ENCODE measurements at places on chromosomes 11 and 22.

DNA sequence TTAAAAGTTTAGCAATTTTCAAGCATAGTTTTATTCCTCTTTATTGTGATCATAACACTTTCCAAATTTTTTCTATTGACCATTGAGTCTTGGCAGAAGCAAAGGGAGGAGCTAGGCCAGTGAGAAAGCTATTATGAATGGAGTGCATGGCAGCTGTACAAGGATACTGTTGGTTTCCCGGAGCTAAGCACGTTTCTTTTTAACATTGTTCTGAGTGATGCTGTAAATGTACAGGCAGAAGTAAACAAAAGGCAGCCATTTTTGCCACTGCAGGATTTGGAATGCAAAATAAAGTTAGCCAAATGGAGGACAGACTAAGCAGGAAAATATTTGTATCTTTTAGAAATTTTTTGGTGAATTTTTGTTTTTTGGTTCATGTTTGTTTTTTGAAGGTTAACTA lies 16.2 kb downstream of the CBL start:
- DNase-seq = no peak

DNA sequence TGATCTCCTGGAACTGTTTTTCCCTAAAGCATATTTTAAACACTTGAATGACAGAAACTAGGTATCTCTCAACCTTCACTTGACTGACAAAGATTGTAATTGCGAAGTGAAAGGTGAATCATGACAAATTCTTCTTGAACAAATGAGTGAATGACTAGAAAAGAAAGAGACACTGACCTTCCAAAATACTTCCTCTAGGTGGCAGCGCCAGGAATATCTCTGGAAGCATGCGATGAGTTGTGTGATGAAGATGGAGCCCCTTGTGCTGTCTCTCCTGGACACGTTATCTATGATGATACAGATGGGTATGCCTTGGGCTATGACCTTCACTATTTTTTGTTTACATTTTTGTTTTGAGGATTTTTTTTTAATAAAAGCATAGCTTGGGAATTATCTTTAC lies 7.0 kb upstream of the CASP12 start:
- DNase-seq = no peak

DNA sequence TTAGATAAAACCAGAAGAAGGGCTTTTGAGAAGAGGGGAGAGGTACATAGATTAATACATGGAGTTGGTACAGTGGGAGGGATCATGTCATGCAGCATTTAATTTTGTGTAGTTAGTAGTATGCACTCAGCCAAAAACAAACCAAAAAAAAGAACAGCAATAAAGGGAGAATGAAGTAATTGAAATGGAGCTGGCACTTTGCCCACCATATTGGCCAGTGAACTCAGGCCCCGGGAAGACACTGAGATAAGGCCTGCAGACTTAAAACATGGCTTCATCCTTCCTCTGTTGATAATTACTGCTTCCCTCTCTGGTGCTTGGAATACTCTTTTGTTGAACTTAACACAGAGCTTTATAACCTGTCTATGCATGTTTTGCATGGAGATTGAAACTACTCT lies 3.1 kb downstream of the PANX1 start:
- no peak for DNase-seq

DNA sequence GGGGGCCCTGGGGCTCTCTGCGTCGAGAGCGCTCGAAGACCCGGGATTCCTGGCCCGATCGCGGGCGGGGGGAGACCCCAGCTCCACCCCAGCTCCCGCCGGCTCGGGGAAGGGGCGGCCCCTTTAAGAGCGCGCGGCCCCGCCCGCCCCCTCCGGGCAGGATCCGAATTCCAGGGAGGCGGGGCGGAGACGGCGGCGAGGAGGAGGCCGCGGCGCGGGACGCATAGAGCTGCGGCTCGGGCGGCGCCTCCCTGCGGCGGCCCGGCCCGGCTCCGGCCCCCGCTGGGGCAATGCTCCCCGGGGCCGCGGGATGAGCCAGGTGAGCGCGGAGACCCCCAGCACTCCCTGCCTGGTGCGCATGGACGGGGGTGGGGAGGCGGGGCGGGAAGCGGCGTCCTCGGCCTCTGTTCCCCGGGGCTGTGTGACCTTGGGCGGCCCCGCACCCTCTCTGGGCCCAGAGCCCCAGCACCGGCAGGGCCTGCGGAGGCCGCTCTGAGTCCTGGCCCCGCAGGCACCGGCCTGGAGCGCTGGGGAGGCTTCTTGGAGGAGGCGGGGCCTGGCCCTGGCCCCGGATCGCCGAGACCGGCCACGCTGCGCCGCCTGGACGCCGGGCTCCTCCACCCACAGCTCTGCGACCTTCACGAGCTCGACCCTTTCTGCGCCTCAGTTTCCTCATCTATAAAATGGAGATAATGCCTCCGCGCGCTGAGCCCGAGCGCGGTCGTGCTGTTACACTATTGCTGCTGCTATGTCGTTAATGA lies 565 bp downstream of the GAS2L1 start:
- no peak for DNase-seq

DNA sequence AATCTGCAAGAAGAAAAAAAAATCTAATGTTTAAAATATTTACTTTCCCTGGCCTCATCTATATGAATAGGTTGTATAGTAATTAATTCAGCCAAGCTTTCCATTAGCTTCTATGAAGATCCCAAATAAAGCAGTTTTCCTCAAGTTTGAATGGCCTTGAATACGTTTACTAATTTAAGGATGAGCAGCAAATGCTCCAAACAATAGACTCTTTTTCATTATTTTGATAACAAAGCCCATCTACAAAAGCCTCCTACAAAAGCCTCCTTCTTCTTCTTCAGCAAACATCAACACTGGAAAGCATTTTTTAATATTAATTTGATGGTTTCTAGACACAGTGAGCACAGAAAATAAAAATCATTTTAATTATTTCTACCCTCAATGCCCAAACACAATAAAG lies 1130.3 kb upstream of the CNTN5 start:
- DNase-seq = no peak

DNA sequence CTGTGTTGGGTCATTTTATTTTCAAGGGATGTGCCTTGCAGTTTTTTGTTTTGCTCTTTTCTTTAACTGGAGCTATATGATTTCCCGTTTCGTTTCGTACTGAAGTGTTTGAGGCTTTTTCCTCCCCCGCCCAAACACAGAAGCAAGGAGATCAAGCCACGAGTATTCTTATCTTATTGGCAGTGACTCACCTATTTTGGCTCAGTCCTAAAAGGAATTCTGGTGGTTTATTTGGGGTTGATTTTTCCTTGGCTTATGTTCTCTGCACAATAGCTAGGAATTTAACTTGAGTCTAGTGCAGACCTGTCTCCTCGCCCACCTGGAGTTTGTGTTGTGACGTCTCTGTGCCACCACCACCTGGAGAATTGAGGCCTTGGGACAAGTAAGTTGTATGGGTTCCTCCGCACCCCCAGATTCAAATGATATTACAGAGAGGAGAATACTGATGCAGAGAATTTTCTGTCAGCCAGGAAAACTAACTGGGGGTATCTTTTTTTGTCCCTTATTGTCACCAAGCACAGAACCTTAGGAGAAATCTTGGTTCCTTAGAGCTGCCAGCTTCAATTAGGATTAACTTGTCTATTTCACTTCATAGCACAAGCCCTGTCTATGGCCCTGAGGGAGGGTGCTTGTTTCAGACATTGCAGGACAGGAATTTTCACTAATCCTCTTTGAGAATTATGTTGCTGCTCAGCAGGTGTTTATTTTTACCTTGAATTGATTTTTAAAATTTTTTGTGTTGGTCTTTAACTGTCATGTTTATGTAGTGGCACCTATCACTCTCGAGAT lies 90.4 kb upstream of the BIRC3 start:
- no peak for DNase-seq

- DNase-seq = no peak
Measured at GRCh38 chr11:4202749-4203148, 108.2 kb downstream of the RRM1 start.

DNA sequence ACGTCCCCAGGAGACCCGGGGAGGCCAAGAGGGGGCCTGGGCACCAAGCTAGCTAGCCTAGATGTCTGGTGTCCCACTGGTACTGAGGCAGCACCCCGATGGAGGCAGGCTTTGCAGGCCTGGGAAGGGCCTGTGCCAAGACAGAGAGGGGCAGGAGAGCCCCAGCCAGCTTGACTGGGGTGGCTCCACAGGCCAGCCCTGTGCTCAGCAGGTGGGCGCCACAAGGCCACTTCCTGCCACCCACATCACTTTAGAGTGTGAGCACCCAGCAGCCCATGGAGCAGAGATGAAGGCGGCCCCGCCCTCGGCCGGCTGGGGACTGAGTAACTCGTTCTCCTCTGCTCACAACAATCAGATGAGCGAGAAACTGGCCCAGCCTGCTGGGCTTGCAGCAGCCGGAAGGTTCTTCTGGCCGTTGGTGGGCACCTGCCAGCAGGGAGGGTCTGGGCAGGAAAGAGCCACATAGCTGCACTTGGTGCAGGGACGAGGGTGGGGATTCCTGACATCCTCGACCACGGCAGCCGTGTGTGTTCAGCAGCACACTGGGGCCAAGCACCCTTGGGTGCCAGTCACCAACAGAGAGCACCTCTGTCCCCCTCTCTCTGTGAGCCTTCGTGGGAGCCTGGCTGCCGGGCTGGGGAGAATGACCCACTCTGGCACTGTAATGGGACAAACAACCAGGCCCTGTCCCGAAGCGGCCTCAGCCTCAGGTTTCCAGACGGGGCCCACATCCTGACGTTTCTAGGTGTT lies 7.6 kb downstream of the OSBPL5 start:
- DNase-seq = no peak

GRCh38 chr11:120894202-120894985 lies 129.5 kb upstream of the TBCEL start:
- DNase-seq = no peak

- no peak for DNase-seq
Measured at GRCh38 chr11:94629741-94630140, 62.6 kb downstream of the PIWIL4 start.

DNA sequence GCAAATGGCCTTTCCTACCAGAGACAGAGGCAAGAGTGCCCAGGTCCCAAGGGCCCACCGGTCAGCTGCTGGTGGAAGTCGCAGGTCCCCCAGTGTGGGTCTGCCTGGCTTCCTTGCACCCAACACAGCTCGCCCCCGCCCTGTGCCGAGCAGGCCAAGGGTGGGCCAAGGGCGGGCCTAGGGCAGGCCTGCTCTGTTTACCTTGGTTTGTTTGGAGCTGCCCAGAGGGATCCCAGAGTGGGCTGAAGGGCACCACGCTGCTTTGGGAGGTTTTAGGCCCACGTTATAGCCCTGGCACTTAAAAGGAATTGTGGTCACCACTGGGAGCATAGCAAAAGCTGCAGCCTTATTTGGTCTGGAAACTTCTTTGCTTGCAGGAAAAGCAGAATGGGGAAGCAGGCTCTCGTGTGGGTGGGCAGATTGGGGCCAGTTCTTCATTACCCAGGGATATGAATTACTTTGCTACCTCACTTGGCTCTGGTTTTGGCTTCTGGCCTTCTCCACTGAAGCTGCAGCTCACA lies 38.0 kb downstream of the MRGPRD start:
- DNase-seq = no peak

- no peak for DNase-seq
Measured at GRCh38 chr11:37313266-37313665, 715.2 kb upstream of the RAG2 start.

- DNase-seq = no peak
Measured at GRCh38 chr11:93133488-93134109, 64.2 kb downstream of the SLC36A4 start.

DNA sequence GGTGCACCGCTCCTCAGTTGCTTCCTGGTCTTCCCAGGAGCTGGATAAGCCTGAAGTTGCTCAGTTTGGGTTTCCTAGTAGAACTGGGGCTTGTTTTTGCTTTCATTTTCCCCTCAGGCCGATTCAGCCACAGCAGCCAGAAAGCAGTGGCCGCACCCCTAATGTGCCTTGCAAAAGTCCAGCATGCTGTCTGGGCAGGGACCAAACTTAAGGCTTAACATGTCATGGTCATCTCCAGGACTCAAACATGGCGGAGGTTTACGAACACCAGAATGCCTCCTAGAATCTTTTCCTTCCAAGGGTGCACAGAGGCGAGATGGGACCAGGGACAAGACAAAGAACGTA lies 2.5 kb downstream of the GNG3 start:
- DNase-seq = no peak

GRCh38 chr22:20615021-20615420 lies 107.6 kb downstream of the MED15 start:
- no peak for DNase-seq

GRCh38 chr11:77152846-77153245 lies 24.8 kb downstream of the MYO7A start:
- no peak for DNase-seq

GRCh38 chr11:95877291-95877690 lies 46.6 kb downstream of the MTMR2 start:
- DNase-seq = no peak

- no peak for DNase-seq
Measured at GRCh38 chr11:40328890-40329614, 1130.4 kb downstream of the LRRC4C start.

DNA sequence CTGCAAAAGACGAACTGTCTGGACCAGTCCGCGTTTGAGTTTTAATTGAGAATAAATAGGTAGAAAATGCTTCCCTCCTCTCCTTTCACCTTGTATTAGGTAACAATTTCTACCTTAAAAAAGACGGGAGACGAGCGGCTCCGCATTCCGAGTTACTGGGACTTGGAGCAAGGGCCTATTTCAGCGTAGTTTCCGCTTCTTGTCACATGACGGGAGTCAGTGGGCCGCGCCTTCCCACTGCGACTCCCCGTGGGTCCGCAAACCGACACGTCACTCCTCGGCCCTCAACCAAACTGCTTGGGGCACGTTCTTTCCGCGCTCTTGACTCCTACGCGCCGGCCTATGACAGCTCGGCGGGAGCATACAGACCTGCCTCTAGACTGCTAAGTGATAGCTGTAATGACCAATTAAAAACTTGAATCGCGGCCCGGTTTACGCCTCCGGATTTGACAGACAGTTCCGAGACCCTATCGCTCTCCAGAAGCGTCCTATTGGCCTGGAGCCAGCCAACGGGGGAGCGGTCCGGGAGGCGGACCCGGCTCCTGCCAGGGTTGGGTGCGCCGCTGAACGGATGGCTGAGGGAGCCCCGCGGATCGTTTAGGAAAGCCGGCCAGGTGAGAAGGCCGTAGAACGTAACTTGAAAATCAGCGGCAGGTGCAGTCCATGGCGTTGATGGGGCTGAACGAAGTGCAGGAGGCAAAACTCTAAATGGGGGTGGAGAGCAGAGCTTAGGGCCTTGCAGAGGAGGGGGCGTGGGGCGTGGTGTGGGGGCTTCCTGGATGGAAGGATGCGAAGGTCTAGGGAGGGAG lies at the start of gene STT3A:
Gene STT3A, plus strand, starts transcription at position 548 of the 809 bp plus-strand sequence. CDS start 3,064 bp downstream, outside the sequence.
- DNase-seq = peak; percentile 75

DNA sequence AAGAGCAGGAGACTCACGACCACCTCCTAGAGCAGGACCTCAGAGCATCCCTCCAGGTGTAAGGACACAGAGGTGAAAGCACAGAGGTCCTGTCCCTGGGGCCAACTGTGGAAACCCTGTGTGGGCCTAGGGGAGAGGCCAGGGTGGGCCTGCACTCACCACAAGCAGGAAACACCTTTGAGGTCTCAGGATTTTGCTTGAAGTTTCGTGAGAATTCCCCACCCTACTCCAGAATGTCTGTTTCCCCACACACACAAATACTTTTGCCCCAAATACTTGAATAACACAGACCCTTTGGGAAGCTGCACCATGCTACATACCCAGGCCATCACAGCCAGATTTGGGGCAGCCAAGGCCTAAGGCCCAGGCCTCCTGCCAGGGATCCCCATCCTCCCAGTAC lies 18.1 kb downstream of the SLC43A3 start:
- DNase-seq = no peak

Measured in D721Med (cell line).